ENCODE measurements at places on chromosomes 7 and 10.

DNA sequence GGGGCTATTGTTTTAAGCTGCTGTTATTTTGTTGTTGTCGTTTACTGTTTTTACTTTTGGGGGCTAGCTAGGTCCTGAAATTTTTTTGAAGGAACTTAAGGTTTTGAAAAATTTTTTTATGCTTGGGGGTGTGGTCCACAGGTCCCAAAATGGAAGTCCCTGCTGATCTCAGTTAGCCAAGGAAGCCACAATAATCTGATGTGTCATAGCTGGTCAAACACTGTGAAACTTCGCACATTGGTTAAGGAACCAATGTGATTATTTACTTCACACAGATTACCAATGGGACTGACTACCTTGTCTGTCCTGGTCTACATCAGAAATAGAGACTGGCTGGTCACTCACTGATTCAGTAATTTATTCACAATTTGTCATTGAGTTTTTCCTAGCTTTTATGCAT lies 29.5 kb upstream of the HYCC1 start:
- DNase-seq, result no peak

GRCh38 chr10:96706331-96706853 lies 13.9 kb downstream of the PIK3AP1 start:
- DNase-seq, result no peak

DNA sequence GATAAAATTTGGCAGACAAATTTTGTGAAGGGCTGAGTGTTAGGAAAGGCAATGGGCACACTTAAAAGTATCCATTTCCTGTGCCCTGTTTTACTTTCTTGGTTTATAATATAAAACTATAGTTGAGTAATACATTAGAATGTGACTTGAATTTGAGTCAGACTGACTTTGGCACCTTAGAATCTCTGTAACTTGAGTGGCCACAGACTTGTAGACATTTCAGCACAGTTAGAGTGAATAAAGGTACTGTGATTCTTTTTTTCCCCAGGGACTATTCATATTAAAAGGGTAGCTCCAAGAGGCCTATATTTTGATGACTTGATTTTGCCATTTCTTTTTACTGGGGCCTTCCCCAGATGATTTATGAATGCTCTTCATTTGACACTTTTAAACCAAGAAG lies 22.4 kb downstream of the GBF1 start:
- DNase-seq, result no peak

- no peak for DNase-seq
Measured at GRCh38 chr10:7915923-7916536, 97.7 kb downstream of the TAF3 start.

DNA sequence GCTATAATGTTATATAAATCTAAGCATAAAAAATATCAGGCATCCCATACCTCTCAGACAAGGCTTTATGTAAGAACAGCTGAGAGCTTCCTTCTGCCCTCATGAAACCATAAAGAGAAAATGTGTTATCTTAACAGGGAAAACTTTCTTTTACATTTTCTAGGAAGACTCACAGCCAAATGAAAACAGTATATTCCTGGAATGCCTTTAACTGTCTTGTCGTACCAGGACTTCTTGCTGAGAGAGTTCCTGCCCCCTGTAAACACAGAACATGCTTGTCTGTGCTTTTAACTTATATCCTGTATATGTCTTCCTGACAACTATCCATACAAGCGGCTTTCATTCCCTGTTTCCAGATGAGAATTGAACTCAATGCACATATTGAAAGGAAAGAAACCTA lies 64.8 kb upstream of the AHR start:
- DNase-seq, result no peak

- no peak for DNase-seq
Measured at GRCh38 chr10:63364918-63365317, 100.9 kb downstream of the JMJD1C start.

GRCh38 chr10:94315975-94316464 lies 46.7 kb downstream of the NOC3L start:
- DNase-seq, result no peak

DNA sequence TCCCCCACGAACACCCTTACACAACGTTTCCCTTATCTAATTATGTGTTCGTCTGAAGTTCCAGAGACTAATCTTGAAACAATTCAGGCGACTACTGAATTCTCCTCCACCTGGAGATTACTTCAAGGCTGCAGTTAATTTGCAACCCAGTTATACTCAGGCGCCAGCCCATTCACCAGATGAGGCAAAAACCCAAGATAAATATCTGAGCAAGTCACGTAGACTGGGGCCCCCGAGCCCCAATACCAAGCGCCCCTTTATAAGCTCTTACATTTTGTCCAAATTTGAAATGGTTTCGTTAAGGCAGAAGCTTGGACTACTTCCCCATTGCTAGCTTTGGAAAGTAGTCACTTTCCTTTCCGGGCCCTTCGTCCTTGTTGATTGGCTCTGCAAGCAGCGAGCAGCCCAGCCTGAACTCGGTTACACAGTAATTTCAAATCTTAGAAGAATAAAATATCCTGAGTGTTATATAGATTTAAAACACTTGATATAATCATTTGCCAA lies 1.2 kb downstream of the TPK1 start:
- DNase-seq, result no peak

GRCh38 chr7:126486806-126487205 lies 765.9 kb downstream of the GRM8 start:
- no peak for DNase-seq

DNA sequence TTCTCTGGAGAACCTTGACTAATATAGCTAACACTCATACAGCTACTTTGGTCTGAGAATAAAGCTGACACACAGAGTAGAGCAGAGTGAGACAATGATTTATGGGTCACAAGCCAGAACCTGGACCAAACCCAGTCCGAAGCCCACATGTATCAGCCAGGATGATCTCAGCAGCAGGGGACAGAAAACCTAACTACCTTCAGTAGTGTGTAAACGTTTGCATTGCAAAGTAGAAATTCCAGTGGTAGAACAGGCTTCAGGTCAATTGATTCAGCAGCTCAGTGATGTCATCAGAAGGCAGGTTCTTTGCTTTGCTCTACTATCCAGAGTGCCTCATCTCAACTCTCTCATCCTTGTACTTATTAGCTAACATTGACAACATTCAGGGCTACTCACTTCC lies 62.5 kb upstream of the PALS2 start:
- DNase-seq, result no peak

GRCh38 chr7:85573346-85573745 lies 386.5 kb upstream of the SEMA3D start:
- DNase-seq, result no peak

- no peak for DNase-seq
Measured at GRCh38 chr10:79981450-79982361, 32.8 kb upstream of the SFTPD start.

GRCh38 chr10:77068969-77069368 lies 568.6 kb downstream of the KCNMA1 start:
- DNase-seq, result no peak

Data from suprapubic skin (tissue), 4 donors.